ENCODE measurements at places on chromosomes 12 and 14.

GRCh38 chr14:67424539-67424938 lies 12.6 kb upstream of the PLEK2 start:
- no peak for DNase-seq

GRCh38 chr14:75343911-75344310 lies 65.3 kb downstream of the FOS start:
- DNase-seq: peak; percentile 12

DNA sequence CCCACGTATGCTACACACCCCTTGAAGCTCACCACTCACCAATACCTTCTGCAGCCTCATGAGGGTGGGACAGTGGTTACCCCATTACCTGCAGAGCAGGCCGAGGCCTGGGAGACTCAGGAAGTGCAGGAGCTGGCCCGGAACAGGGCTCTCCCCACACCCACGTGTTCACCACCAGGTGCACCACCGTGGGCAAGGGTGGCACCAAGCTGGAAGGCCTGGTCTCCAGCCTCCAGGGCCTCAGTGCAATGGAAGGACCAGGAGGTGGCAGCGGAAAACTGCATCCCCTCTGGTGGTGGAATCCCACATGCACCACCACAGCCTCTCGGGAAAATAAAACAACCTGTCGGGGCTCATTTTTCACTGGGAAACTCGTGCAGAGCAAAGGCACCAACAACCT lies 36.4 kb downstream of the ITPK1 start:
- no peak for DNase-seq

GRCh38 chr12:92404921-92405320 lies 259.3 kb upstream of the BTG1 start:
- DNase-seq: no peak

GRCh38 chr14:68630611-68631393 lies 162.1 kb downstream of the ZFP36L1 start:
- DNase-seq: no peak

GRCh38 chr14:38125481-38126037 lies 82.1 kb upstream of the SSTR1 start:
- DNase-seq: no peak

- DNase-seq: peak; percentile 94
Measured at GRCh38 chr14:99755629-99756603, 37.3 kb upstream of the EML1 start.

DNA sequence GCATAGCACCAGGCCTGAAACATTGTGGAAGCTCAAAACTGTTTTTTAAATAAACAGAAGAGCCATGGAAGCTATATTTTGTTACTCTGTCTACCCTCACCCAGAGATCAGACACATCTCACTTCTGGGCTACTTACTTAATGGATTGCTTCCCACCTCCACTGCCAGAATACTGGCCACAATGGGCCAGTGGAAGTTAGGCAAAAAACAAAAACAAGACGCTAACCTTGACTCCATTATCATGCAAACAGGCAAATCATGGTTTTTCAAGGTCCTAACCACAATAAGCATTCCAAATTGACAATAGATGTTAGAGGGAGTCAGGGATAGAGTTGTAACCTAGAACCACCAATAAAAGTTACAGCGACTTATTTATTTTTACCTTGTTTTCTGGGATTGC lies 52.7 kb upstream of the PTCSC3 start:
- DNase-seq: peak; percentile 4

All from M059J (cell line).